ENCODE measurements at places on chromosomes 5 and 9. TPM values are rescaled to one million over a fixed set of nuclear protein-coding genes. Genes with fewer than 3 reads are reported as not detected.

Gene TOR1A
- 30.1 TPM for total RNA-seq

Gene C1QTNF3
- 1.3 TPM for total RNA-seq

Gene FBP1
- total RNA-seq = 0.96 TPM

Gene EGFLAM
- not detected for total RNA-seq

Gene NTRK2
- not detected for total RNA-seq

Gene EGFL7
- 25.9 TPM for total RNA-seq

Gene ADAMTSL1
- 67.7 TPM for total RNA-seq

Gene GAS1
- 12.4 TPM for total RNA-seq

Gene TAF11L7
- total RNA-seq = not detected

DNA sequence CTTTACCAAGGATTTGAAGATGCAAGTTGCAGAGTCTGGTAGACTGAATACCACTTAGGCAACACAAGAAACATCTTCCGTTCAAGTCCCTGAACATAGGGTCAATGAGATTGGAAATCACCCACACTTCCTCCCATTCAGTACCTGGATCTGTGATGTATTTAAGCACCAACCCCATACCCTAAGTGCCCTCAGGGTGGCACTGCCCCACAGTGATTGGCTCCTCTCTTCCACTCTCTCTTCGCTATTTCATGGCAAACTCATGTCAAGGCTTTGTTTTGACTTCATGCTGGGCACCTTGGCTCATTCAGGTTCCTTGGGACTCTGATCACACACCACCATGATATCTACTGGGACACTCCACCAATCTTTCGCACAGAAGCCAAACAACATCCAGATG, 53.7 kb downstream of the GGTA1 start:
- DNase-seq = no peak

DNA sequence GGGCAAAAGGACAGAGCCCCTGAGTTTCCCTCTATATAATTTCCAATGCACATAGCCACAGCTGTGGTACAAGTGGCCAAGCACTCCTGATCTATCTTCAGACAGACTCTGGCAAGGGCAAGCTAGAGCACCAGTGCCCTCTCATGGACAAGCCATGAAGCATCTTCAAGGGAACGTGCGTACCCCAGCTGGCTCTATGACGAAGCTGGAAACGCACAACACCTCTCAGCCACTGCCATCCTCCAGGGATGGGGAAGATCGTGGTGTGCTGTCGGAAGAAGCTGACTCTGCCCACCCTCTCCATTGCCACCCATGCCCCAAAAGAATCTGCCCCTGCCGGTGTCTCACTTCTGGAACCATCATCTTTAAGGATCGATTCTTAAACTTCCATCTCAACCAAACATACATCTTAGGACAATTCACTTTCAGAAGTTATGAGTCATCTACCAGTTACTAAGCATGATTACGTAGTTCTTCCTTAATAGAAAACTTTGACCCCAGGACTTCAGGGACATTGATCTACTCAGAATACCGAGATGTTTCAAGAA, 482.9 kb downstream of the AGTPBP1 start:
- peak; percentile 65 for DNase-seq

- no peak for DNase-seq
These were observed 525.2 kb upstream of the TRPC7 start for GRCh38 chr5:136890431-136891148.

- no peak for DNase-seq
These were observed 61.4 kb upstream of the PPP1R26 start for GRCh38 chr9:135418161-135418560.

DNA sequence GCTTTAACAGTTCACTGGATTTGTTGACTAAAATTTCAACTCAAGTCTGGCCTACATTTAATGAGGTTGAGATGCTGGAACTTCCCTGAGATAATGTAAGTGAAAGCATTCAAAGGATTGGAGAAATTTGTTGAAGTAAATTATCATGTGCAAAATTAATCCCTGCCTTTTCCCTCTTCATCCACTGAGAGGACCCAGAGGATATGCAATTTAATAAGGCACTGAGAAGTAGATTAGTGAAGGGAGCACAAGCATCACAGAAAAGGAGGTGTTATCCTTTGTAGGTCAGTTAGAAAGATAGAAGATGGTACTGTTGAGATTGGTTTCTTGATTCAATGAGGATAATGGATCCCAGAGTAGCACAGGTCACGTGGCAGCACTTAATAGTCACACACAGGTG, 42.6 kb upstream of the ANKRD31 start:
- DNase-seq = no peak

DNA sequence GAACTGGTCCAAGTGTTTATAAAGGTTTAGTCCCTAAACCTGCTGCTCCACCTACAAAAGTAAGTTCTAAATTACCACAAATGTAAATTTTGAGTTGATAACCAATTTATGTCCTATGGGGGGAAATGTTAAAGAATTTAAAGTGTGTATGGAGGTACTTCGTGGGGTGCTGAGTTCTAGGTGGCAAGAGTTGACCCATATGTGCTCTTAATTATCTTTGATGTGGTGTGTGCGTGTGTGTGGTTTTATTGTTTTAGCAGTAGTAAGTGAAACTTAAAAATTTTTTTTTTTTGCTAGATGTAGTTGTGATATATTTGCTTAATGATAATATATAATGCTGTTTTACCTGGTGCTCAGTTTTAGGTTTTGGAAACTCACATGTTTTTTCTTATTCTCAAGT, 72.6 kb downstream of the GPBP1 start:
- no peak for DNase-seq

DNA sequence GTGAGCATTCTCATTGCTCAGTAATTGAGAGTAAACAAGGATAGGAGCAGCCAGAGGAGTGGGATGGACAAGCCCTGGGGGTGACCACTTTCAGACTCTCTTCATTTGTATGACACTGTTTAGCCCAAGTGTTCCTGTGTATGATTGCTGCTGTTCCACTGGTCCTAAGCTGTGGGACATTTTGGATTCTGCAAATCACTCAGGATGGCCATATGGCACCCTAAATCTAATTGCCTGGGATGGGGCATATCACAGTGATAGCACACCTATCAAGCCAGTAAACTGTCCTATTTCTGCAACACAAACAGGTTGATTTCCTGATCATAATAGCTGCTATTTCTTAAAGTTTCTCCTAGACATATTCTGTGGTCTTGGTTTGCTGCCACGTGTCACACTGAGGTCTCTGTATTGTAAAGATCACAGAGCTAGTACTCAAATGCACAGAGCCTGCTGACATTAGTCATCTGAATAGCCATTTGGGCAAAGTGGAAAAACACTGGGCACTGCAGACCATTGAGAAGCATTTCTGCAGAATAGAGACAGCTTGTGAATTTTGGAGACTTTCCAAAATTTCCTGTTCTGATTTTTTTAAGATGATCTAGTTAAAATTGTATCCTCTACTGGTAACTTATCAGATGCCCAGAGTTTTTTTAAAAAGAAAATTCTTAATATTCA, 320.2 kb downstream of the RFX3 start:
- no peak for DNase-seq

- no peak for DNase-seq
These were observed 63.5 kb downstream of the ZNF474 start for GRCh38 chr5:122192497-122193496.

DNA sequence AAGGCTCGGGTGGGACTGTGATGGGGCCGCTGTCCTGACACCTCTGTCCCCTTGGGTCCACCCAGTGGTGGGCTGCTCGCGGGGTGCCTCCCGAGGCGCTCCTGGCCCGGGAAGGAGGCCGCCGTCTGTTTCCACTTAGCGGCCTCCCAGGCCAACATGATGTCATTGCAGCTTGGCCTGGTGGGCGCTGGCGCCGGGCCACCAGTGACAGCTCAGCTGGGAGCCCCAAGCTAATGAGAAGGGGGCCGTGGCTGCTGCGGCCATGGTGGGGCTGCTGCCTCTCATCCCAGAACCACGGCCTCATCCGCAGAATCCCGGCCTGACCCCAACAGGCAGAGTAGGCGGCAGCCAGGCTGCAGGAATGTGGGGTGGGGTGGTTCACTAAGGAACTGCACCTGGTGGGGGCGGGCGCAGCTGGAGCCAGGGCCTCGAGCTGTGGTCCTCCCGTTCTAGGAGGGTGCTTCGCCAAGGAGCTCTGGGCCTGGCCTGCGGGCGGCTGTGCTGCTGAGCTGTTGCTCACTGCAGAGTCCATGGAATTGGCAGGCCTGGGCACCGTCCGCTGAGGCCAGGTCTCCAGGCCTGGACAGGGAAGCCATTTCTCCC, 123.5 kb upstream of the COL5A1 start:
- DNase-seq = no peak

GRCh38 chr9:37965116-37965515, 61.2 kb upstream of the SLC25A51 start:
- DNase-seq = no peak

DNA sequence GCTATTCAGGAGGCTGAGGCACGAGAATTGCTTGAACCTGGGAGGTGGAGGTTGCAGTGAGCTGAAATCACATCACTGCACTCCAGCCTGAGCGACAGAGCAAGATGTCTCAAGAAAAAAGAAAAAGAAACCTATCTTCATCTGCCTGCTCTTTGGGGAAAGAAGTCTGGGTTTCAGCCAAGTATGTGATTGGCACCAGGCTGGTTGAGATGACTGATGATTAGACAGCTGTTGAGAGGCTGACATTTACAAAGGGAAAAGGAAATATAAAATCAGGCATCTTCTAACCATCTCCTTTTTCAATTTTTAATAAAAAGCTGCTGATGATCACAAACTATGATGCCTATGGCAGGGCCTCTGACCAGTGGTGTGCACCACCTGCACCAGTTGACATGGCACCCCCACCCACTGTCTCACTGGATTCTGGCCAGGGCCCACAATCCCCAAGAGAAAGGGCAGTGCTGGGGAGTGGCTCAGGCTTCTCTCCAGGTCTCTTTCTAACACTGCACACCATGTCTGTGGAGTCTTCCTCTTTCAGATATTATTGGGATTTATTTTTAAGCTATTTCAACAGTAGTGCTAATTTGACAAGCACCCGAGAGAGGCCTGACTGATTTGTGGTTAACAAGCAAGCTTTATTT, 17.2 kb upstream of the C5orf15 start:
- no peak for DNase-seq

DNA sequence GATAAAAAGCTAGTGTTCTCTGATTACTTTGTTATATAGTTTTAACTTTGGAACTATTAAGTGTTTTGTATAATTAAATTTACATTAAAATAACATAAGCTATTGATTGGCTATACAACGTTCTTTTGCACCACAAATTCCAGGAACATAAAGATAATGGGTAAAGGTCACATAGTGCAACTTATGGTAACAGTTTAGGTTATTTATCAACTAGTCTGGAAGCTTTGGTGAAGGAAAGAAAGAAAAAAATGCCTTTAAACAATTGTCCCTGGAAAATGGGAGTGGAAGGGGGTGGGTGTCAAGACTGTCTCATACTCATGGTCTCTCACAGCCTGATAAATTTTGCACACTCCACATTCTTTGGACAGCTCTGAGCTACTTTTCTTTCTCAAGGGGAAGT, 17.1 kb upstream of the SPARC start:
- no peak for DNase-seq

GRCh38 chr9:89410641-89411350, 87.1 kb downstream of the SEMA4D start:
- DNase-seq = peak; percentile 12

GRCh38 chr9:33698267-33698666, 97.1 kb upstream of the PRSS3 start:
- DNase-seq = no peak

- DNase-seq = no peak
These were observed 53.6 kb downstream of the SEMA4D start for GRCh38 chr9:89444274-89444673.

DNA sequence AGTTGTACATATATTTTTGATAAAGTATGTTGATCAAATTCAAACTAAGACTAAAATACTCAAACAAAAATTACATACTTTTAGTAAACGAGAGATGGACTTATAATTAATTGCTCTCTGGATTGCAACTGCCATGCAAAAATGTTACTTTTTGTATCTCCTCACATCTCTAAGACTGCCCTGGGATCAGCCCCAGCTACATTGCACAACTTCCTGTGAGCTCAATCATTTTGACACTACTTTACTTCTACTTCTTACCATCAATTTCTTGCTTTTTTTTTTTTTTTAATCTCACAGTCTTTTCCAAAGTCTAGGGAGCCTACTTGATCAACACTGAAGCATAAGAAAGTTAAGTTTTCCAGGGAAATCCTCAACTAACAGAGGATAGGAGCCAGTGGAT, 506.0 kb upstream of the CDH10 start:
- no peak for DNase-seq

- DNase-seq = no peak
These were observed 22.6 kb upstream of the PHF19 start for GRCh38 chr9:120899490-120900068.

DNA sequence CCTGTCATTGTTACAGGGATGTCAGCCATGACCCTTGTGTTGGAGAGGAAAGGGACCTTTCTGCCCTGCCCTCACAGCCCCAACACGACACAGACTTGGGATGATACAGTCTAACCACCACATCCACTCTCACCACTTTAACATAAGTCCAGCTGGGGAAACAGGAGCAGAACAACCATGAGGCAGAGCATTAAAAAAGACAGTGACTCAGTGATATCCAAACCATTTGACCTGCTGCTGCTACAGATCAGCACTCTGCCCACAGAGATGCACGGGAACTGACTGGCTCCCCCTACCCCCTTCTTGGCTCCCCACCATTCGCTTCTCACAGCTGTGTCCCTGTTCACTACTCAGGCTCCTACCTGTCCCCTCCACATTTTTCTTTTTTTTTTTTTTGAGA, 458.6 kb downstream of the ZNF608 start:
- DNase-seq = no peak

GRCh38 chr5:43075319-43076293, 35.5 kb upstream of the ANXA2R start:
- DNase-seq = no peak
